ENCODE measurements at places on chromosomes 5 and 9.
A peak's percentile ranks its signal among the peaks of the same experiment; 100 is the strongest.

GRCh38 chr9:125992557-125992956, 245.4 kb downstream of the PBX3 start:
- DNase-seq: no peak

DNA sequence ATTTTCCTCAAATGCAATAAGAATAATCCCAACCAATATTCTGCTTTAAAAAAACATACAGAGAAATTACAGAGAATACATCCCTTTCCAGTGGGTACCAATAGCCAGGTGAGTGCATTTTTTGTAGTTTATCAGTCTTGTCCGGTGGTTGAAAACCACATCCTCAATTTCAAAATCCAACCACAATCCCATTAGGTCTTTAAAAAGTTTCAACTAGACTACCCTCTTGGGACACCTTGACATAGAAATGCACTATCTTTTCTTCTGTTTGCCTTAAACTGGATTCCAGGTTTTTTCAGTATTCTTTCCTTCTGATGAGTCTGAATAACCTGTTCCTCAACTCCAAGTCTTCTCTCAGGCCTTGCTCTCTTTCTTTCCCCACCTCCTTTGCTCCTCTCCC, 223.3 kb downstream of the NR2F1-AS1 start:
- DNase-seq: no peak

- DNase-seq: no peak
Observed at GRCh38 chr9:5269249-5269715, 35.2 kb downstream of the RLN2 start.

DNA sequence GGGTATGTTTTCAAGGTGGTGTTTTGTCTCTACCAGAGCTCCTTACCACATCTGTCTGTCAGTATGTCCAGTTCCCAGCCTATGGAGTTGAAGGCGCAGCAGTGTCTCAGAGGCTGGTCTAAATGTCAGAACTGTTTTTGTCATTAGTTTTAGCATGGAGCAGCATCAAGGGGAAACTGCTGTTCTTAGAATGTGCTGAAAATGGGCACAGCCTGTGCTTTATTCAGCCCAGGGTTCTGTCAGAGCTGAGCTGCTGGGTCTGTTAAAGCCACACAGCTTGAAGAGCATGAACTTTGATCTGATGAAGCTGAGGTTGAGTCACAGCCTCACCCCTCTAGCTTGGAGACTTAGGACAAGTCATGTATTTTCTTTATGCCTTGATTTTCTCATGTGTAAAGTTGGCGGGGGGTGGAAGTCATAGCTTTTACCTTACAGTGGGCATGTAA, 71.9 kb downstream of the RALGPS1 start:
- DNase-seq: no peak

DNA sequence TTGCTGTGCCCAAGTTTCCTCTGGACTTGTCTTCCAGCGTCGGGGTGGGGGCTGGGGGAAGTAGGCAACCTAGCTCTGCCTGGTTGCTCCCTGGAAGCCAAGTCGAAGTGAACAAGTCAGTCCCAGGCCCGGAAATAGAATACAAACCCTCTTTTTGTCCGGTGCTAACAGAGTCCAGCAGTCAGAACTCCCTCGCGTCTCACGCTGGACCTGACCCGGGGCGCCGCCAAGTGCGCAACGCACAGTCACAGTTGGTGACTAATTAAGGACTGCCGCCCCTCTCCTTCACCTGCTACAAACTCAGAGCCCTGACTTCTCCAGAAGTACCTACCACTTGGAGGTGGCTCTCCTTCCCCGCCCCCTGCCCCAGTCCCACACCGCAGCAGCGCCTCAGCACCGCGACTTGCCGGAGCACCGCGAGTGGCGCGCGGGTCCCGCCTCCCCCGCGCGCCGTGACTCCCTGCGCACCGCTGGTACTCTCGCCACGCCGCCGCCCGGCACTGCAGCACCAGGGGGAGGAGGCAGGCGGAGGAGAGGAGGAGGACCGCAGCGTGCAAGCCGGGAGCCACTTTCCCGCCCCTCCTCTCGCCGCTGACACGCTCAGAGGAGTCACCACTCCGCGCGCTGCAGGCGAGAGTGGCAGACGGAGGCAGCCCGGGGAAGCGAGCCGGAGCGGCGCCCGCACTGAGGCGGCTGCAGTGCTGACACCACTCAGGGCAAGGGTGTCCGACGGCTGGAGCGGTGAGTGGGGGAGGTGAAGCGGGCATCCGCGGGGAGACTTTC, at the start of gene SV2C:
SV2C (plus strand) TSS at position 612 of the 783 bp plus-strand sequence. CDS start 48,368 bp downstream, outside the sequence.
- peak; percentile 5 for DNase-seq

DNA sequence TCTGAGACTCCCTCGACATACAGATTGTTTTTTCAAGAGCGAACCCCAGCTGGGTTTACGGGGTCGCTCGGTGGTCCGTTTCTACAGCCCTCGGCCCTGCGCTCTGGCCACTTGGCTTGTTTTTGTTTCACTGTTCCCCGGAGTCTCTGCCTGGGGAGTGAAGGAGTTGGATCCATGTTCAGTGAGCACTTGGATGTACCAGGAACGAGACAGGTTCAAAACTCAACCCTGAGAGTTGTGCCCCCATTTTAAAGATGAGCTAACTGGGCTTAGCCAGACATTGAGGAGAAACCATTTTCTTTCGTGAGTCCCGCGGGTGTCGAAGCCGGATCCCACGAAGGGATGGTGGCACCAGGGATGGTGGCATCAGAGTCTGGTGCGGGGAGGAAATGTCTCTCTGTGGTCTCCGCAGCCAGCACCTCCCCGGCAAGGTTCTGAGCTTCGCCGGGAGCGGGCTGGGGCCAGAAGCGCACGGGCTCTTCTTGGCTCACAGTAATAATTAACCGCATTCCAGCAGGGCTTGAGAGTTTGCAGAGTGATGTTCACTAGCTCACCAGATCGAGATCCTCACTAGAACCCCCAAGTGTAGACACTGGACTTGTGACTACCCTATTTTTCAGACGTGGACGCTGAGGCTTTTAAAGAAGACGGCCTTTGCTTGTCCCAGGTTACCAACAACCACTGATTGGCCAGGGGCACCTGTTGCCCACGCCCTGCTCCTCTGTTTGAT, 1.0 kb downstream of the MSX2 start:
- DNase-seq: no peak

Data from stimulated activated naive B cell treated with anti-CD40 and anti-IgM and Interleukin-4, amounts not matched to agents 10 μg/mL and 1 μg/mL and 100 μg/mL, for 72 hours (primary cell).